ENCODE measurements at places on chromosomes 11 and 22.

GRCh38 chr11:12973528-12974181 lies 35.5 kb upstream of the RASSF10 start:
- no peak for DNase-seq

DNA sequence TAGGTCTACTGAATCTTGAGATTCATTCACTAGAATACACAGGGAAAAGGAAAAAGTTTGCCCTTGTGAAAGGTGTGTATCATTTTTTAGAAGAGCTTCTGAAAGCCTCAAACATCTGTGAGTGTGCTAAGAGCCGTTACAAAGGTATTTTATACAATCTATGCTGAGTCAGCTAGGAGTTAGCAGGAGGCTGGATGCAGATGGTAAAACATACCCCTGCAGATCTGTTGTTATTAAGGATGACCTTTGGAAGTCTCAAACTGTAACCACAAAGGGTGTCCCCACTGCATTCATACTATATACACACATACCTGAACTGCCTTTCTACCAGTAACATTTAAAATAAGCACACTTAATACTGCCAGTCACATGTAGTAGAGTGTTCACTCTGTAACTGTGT lies 8.4 kb upstream of the C11orf91 start:
- no peak for DNase-seq

DNA sequence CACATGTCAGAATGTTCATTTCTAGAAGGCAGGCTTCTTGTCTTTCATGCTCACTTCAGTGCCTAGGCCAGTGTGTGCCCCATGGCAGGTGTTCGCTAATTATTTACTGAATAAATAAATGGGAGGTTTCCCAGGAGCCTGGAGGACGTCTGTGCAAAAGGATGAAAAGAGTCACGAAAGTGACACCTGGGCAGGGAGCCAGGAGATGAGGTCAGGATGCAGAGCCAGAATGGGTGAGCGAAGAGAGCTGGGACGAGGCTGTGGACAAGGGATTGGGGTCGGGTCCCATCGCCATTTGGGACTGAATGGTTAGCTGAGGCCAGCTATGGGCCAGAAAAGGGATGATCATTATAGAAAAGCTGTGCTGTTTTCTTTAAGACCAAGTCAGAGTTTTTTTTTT lies 560.4 kb downstream of the TBC1D22A start:
- no peak for DNase-seq

GRCh38 chr11:19805376-19805775 lies 92.7 kb downstream of the NAV2 start:
- no peak for DNase-seq

- no peak for DNase-seq
These were observed 77.9 kb upstream of the ALX4 start for GRCh38 chr11:44387825-44388224.

GRCh38 chr11:79086056-79086455 lies 354.8 kb downstream of the TENM4 start:
- no peak for DNase-seq

DNA sequence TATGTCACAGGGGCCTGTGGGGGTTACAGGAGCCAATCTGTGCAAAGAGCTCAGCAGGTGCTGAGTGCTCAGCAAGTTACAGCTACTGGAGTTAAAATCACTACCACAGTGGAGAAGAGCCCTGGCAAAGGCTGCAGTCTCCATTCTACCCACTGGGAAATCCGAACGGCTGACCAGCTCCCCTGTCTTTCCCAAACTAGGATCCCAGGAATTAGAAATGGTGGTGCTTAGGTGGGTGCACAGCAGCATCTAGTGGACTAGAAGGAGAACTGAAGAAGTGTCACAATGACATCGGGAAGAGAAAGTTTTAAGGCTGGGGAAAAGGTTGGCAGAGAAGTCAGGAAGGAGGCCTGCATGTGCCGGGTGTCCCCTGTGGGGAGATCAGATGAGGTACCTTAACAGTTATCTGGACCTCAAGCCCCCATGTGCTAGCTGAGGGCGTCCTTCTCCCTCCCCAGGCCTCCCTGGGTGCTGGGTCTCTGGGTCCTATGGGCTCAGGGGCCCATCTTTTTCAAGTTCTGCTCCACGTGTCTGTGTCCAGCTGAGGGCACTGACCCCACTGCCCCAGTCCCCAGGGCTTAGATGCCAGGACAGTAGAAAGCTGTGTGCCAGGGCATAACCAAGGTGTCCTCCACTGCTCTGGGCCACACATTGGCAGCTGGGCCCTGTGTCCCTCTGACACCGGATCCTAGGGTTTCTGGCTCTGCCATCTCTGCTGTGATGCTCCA lies 1.9 kb downstream of the PIWIL3 start:
- DNase-seq = peak; percentile 39
